ENCODE measurements at places on chromosomes 13 and 19. TPM values are rescaled to one million over a fixed set of nuclear protein-coding genes. Genes with fewer than 3 reads are reported as not detected.

ODAD3 gene
- 0.75 TPM for total RNA-seq

CYP4F2 gene
- total RNA-seq = not detected

ZNF284 gene
- total RNA-seq = 3.0 TPM

DNA sequence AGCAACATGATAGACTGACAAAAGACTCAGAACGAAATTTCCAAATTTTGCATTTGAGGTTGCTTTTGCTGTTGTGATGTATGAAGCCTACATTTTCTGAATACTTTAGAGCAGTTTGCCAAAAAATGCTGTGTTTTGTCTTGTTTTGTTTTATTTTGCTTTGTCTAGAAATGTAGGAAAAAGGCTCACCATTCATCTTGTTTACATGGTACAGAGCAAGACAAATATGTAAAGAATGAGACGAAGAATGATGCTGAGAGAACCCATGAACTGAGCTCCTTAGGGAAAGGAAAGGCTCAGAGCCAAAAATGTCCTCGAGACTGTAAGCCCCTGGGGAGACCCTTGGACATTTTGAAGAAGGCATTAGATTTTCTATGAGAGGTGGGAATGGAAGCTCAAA lies 6.8 kb upstream of the SPART start:
- DNase-seq = no peak

DNA sequence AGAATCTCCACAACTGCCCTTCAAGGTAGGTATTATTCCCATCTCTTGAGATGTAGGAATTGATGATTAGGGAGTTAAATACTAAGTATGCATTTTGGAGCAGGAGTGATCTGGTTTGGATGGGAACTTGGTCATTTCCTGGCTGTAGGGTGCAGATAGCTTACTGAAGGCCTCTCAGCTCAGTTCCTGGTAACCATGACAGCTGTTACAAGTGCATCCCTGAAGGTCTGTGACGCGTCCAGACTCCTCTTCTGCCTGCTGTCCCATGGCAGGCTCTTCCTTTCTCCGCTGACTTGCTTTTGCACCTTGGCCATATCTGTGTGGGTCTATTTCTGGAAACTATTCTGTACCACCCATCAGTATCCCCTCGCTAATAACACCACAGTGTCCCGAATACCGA lies 387.8 kb downstream of the ZNF536 start:
- no peak for DNase-seq

DNA sequence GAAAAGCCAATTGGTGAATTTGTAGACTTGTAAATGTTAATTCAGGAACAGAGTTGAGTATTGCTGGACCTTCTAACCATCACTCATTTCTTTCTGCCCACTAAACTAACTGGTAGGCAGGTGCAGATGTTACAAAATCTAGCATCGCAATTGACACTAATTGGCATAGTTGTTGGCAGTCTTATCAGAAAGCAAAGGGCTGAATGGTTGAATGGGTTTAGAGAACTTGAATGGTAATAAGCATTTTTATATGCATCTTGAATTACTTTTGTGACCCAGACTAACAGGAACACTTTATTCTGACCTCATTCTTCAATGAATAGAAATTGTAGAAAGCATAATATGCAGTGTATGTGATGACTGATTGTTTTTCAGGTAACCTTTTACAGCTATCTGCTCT lies 189.1 kb downstream of the GGACT start:
- no peak for DNase-seq

Data from LHCN-M2 (cell line).